Left hindlimb (tissue), 1 donor: ENCODE measurements at places on chromosomes 1 and 21.

- no peak for DNase-seq
These were observed 42.1 kb upstream of the CFHR3 start for GRCh38 chr1:196732526-196732925.

GRCh38 chr1:97352936-97353382 is 567.9 kb downstream of the DPYD start:
- no peak for DNase-seq

GRCh38 chr1:65449214-65449823 is 28.9 kb downstream of the LEPR start:
- no peak for DNase-seq

GRCh38 chr1:230393722-230394121 is 32.4 kb downstream of the PGBD5 start:
- DNase-seq: no peak

- DNase-seq: no peak
These were observed 104.7 kb downstream of the CAMTA1 start for GRCh38 chr1:6889875-6890480.

DNA sequence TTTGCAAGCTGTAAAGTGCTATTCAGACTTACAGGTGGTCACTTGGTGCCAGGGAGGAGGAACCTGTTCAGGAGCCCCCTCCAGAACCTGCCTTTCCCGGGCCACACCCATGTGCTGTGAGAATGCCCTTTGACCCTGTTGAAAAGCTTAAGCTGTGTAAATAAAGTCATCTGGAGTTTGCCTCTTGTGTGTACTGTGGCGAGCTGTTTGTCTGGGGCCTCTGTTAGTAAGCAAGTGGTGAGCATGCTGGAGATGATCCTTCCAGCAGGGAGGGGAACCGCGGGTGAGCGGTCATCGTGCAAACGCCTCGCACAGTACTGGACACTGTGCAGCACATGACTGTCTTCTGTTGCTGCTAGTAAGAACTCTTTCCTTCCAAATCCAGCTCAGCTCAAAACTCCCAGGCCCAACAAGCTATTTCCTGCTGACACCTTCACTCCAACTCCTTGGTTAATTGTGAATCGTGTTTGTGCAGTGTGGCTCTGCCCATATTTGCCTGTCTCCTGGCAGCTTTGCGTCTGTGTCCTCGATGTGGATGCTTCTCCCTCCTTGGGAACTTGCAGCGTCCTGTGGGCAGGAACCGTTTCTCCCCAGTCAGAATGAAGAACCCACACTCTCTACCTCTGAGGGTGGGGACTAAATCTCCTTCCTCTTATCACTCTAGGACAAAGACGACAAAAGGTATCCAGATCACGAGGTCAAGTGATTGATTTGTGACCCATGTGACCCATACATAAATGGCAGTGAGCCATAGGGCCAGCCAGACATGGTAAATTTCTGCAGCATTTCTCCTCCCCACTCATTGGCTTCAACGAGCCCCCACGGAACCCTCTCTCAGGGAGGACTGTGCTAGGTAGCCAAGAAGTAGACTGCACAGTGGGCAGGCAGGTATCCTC is 13.9 kb upstream of the BTG2 start:
- peak; percentile 33 for DNase-seq

- DNase-seq: peak; percentile 79
These were observed 106.0 kb downstream of the SLC45A1 start for GRCh38 chr1:8423692-8424538.
